ENCODE measurements at places on chromosomes 5 and 9.

DNA sequence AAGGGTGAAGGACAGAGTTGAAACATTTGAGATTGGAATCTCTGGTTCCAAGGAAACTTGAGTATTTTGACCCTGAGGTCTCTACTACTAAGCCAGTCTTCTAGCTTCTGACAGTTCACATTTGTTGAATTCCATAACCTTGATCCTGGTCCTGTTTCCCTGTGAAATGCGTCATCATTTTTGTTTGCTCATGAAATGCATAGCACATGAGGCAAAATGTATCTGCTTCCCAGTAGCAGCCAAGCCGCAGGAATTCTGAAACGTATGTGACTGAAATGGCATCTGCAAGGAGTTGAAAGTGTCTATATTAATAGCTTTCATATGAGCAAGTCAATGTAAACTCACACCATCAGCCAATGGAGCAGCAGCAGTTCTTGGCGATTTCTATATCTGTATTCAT lies 307.9 kb downstream of the CSNK1G3 start:
- DNase-seq, result no peak

- peak; percentile 69 for DNase-seq
Measured at GRCh38 chr9:21789541-21790037, 12.8 kb upstream of the MTAP start.

DNA sequence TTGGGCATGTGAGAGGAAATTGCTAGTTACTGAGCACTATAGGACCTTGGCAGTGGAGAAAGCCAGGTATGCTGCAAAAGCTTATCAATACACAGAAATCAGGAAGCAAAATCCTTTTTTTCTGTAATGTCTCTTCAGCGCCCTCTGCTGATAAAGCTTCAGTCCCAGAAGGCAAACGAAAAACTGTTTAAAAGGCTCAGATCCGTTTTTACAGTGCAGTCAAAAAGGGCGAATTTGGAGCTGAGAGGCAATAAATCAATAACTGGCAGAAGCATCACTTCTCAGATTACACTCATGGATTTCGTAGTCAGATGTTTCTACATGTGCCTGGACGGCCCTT lies 1.1 kb upstream of the MAN2A1 start:
- no peak for DNase-seq

DNA sequence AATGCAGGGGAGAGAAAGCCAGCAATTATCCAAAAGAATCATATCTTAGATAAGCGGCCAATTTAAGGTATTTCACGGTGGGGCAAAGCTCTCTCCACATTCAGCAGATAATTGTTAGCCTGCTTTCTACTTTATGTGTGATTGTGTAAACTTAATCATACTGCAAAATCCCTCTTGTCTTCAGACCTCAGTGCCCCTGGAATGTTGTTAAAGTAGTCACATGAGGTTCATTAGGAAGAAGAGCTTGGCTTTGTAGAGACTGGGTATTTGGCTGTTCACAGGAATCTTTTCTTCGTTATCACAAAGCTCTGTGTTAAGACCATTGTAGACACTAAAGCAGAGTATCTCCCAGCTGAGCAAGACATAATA lies 127.0 kb downstream of the RFK start:
- DNase-seq, result no peak

DNA sequence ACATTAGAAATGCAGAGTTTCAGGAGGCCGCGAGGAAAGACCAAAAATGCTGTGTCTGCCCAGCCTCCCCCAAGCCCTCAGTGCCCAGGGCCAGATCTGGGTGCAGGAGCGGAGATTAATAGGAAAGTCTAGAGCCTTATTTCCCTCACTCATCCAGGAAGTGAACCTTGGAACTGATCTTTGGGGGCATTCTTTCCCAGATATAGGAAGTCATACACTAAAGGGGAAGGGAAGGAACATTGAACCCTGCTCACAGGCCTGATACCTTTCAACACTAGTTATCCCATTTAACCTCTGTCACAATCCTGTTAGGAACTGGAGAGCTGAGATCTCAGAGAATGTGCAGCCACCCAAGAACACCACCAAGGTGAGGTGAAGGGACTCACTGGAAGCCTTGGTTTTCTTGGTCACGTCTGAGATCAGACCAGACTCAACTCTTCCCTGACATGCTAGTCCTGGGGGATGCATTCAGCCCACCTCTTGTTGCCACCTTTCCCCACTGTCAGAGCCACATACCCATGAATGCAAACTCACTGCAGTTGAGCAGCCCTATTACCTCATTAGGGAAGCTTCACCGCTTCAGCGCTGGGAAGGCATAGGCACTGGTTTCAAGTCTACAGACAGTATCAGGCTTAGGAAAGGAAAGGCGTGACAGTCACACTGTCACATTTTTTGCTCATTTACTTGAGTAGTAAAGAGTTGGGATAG lies 95.0 kb downstream of the KIAA1958 start:
- DNase-seq, result no peak

DNA sequence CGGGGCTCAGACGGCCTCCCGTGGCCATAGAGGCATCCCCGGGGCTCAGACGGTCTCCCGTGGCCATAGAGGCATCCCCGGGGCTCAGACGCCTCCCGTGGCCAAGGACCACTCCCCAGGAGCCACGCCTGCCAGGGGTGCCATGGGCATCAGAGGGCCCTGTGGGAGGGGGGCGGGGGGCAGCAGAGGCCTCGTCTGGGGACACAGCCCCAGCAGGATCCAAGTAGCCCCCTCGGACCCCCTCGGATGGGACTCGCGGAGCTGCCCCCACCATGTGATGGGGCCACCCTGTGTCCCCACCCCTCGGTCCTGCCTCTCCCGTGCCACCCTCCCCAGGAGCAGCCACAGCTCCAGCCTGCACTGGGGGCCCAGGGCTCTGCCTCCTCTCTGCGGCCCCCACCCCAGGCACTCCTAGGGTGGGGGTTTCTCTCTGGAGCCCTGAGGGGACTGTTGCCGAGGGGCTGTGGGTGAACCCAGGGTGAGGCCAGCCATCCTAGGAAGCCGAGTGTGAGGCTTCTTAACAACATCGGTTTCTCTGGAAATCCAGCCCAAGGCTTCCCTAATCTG lies 2.5 kb downstream of the ENTPD8 start:
- no peak for DNase-seq

DNA sequence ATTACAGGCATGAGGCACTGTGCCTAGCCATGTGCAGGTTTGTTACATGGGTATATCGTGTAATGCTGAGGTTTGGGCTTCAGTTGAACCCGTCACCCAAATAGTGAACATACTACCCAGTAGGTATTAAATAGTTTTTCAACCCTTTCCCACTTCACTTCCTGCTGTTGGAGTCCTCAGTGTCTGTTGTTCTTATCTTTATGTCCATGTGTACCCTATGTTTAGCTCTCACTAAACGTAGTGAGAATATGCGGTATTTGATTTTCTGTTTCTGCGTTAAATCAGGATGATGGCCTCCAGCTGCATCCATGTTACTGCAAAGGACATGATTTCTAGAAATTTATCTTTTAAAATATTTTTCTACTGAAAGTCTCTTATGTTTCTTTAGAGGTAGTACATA lies 17.8 kb downstream of the MTREX start:
- DNase-seq, result no peak

- no peak for DNase-seq
Measured at GRCh38 chr5:135193213-135194125, 159.4 kb upstream of the PITX1 start.

- DNase-seq, result no peak
Measured at GRCh38 chr5:115463983-115464382, 80.6 kb downstream of the FEM1C start.

GRCh38 chr5:5612096-5612495 lies 189.6 kb downstream of the ICE1 start:
- DNase-seq, result no peak

- DNase-seq, result no peak
Measured at GRCh38 chr5:20832204-20833080, 844.4 kb upstream of the CDH18 start.

DNA sequence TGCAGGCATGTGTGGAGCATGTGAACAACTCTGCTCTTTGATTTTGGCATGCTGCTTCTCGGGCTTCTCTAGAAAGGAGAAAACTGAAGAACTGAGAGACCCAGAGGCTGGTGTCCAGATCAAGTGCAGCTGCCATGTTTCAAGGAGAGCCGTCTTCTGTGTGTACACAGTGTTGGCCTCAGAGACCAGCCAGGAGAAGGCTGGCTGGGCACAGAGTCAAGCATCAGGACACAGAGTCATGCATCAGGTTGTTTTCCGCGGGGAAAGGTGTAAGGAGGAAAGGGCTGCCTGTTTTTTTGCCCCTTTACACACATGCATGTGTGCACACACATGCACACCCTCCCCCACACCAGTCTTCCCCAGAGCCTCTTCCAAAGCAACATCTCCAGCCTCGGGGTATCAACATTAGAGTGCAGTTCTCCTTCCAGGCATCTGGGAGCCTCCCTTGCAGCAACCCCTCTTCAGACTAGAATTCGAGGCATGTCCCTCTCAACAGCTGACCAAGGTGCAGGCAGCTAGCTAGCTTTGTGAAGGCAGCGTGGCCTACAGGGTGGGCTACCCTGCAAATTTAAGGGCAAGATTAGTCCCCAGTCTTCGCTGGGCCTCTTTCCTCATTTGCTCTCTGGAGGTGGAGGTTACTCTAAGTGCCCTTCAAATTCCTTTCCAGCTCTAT lies 180.9 kb downstream of the AOPEP start:
- DNase-seq, result no peak

GRCh38 chr5:79416499-79416898 lies 97.4 kb downstream of the HOMER1 start:
- no peak for DNase-seq

DNA sequence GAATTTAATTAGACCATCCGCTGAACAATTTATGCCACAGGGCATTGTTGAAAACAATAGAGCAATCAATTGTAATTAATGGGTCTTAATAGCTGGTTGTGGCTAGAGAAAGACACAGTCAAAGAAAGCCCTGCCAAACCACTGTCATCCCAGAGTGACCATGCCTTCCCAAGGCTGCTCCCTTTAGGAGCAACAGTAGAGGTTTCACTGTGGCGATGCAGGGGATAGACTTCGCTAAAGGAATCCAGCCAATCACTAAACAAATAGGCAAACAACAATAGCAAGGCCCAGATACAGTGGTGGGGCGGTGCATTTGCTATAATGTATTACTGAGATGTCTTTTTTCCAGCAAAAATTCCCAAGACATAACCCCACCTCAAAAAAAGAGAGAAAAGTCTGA lies 87.8 kb upstream of the SLC27A6 start:
- DNase-seq, result no peak

GRCh38 chr9:71524996-71525580 lies 243.2 kb downstream of the CEMIP2 start:
- no peak for DNase-seq

DNA sequence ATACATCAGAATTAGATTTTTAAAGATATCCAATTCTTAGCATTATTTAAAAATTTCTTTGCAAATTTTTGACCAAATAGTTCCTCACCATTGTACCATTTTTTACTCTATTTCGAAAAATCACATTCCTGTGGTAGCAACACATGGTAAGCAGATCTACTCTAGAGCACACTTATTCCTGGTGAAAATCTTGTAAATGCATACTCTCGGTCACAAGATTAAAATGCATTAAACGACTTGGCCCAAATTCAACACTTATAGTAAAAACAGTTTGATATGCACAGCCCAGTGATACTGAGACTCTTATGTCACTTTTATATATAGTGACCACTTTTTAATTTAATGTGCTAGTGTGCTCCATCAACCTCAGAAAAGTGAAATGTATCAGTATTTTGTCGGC lies 208.8 kb upstream of the TARS1 start:
- no peak for DNase-seq

DNA sequence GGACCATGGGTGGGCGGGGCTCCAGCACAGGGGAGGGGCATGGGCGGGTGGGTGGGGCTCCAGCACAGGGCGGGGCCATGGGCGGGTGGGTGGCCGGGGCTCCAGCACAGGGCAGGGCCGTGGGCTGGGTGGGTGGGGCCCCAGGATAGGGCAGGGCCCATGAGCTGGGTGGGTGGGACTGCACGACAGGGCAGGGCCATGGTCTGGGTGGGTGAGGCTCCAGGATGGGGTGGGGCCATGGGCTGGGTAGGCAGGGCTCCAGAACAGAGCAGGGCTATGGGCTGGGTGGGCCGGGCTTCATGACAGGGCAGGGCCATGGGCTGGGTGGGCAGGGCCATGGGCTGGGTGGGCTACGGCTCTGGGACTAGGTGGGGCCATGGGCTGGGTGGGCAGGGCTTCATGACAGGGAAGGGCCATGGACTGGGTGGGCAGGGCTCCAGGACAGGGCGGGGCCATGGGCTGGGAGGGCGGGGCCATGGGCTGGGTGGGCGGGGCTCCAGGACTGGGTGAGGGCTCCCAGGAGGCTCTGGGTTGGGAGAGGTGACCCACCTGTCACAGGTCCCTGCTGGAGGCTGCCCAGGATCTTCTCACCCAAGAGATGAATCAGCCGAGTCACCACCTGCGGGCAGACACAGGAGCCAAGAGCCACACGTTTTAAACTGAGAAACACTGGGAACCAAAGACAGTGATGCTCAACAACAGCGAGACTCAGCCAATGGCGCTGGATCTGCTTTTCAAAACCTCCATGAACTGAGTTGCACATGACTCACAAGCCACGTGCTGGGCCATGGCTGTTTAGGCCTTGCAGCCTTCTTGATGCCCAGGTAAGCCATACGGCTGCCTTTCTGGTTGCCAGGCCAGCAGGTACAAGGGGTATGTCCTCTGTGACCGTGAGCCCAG lies 33.6 kb upstream of the NSMF start:
- no peak for DNase-seq

GRCh38 chr5:122639033-122639432 lies 135.8 kb upstream of the SNX2 start:
- DNase-seq, result no peak

DNA sequence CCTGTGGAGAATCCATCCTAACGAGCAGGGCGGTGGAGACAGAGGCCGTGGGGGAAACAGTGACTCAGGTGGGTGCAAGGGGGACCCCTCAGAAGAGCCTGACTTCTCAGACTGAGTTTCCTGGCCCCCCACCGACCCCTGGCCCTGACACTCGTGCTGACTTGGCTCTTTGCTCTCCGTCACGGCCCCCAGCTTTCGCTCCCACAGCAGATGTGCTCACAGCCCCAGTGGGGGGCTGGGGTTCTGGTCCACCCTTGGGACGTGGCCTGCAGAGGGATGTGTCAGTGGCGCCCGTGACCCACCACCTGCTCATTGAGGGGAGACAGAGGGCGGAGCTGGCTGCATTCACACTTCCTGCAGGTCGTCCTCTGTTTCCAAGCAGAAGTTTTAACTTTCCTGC lies 62.9 kb upstream of the IRX4 start:
- DNase-seq, result no peak

- no peak for DNase-seq
Measured at GRCh38 chr5:88785746-88786565, 97.0 kb downstream of the MEF2C start.

DNA sequence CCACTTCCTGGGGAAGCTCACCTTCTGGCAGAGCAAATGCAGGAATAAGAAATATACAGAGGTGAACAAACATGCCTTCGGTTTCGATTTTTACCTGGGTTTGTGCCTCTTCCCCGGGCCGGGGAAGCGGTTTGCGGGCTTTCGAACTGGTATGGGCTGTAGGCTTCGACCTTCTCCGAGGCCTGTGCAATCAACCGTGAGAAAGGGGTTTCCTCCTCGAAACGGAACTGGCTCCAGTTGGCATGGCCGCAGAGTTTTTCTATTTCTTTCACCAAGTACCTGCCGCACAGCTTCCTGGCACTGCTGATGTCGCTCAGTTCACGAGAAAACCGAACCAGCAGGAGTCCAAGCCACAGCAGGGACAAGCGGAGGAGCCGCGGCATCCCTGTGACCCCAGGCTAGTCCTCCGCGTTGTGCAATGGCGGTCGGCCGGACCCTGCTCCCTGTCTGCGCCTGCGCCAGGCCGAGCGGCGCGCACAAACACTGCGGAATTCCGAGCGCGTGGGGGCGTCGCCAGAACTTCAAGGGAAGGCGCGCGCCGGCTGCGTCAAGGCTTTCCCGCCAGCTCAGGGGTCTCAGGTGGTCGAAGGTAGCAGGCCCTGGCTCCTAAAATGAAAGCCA lies at the start of gene INSL6:
INSL6 (minus strand) TSS at position 420 of the 621 bp plus-strand sequence; CDS start at position 383, 37 bp downstream.
- DNase-seq, result no peak

Data from NCI-H1092 (cell line).